ENCODE measurements at places on chromosomes 13 and 19.

DNA sequence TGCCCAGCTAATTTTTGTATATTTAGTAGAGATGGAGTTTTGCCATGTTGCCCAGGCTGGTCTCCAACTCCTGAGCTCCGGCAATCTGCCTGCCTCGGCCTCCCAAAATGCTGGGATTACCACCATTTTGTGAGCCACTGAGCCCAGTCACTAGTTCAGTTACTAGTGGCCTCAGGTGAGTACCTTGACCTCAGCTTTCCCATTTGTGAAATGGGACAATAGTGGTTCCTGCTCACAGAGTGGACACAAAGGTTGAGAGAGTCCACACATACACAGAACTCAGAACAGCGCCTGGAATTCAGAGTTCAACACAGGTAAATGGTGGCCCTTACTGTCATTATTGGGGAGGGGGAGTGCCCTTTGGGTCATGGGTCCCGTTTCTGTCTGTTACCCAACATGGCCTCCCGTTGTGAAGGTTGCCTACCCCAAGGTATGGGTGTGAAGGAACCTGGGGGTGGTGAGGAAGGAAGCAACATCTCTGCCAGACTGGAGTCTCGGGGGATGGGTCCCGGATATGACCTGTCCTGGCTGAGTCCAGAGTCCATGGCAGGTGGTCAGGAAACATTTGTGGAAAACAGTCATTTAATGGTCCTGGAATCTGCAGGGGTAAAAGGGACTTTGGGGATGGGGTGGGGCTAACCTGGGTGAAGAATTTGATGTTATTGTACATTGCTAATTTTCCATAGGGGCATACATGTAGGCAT, 11.7 kb upstream of the IRGC start:
- DNase-seq, result no peak

GRCh38 chr13:110758195-110758805, 44.8 kb downstream of the ING1 start:
- no peak for DNase-seq

DNA sequence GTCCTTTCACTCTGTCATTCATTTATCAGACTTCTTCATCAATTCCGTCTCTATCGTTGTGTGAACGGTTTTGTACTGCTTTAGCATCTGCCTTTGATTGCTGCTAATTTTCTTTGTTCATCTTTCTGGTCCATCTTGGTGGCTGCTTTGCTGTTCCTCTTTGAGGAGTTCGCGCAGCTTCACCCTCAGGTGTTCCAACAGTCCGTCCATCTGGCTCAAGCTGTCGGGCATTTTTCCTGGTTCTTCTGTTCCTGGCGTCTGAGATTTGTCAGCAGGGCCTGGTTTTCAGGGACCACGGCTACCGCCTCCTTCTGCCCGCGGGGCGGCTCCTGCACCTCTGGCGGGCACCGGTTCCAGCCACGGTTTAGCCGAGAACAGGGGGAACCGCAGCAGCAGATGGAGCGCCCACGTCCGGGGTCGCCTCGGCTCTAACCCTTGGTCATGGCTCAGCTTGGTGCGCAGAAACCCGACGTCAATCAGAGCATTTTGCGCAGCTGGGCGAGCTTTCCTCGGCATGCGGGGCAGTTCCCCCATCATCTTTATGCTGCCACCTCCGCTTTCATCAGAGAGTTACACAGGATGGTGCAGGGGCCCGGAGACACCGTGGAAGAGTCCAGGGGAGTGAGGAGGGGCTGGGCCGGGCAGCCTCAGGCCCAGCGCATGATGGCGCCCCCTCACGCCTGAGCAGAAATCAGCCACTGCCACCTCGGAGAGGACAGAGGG, 89.5 kb downstream of the ZNF100 start:
- DNase-seq, result no peak

GRCh38 chr19:2618611-2619010, 83.9 kb downstream of the GNG7 start:
- DNase-seq, result no peak

GRCh38 chr19:35055715-35056179, 14.2 kb downstream of the HPN start:
- DNase-seq, result peak; percentile 75

DNA sequence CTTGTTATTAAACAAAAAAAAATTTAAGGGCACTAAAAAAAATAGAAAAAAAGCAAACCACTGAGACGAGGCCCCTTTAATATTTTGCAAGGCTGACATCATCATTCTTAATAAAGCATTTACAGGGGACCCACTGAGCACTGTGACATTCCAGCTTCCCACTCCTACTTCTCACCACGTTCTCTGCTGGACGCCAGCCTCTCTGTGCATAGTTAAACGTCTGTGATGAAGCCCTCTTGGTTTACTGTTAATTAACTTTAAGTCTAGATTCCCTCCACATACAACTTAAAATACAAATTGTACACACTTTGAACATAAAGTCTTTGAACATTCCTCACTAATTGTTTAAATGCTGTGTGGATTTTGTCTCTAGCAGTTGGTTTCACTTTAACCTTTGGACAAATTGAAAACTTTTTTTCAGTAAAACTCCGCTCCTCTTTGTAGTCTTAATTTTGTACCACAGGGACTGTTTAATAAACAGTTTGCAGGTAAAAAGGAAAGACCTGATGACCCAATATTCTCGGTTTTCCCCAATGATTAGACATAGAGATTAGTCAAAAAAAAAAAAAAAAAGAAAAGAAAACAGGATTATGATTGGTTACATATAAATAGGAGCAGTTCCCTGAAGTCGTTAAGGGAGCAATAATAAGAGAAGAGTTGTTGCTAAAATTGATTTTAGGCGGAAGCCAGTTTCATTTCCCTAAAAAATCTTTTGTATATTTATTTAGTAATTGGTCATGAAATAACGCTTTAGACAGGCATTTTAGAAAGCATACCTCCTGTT, 219.8 kb downstream of the MZT1 start:
- DNase-seq, result no peak

DNA sequence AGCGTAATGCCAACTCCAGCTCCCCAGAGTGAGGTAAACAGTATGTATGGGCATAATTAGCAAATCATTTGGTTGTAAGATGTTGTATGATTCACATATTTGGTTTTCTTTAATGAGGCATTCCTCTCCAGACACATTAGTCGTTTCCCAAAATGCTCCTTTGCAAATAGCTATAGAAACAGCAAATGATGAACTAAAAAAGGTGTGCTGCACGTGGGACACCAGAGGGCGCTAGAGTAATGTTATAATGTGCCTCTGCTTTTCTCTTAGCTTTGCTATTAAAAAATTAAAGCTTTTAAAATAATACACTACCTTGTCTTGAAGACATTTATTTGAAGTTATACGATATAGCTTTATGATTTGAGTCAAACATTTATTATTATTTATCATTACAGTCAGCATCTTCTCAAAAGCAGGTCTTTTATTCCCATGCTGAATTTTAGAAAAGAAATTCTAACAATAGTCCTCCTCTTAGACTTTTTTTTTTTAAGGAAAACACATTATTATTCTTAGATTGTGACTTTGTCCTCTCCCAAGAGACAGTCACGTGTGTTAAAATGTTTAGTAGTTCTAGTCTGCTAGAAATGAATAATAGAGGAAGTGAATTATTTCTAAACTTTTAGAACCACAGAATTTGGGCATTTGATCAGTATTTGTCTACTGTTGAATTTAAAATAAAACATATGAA, 121.6 kb upstream of the FRY start:
- no peak for DNase-seq

GRCh38 chr13:111973605-111974340, 93.2 kb upstream of the SOX1 start:
- DNase-seq, result no peak

GRCh38 chr19:30810726-30811125, 438.5 kb downstream of the ZNF536 start:
- DNase-seq, result no peak

DNA sequence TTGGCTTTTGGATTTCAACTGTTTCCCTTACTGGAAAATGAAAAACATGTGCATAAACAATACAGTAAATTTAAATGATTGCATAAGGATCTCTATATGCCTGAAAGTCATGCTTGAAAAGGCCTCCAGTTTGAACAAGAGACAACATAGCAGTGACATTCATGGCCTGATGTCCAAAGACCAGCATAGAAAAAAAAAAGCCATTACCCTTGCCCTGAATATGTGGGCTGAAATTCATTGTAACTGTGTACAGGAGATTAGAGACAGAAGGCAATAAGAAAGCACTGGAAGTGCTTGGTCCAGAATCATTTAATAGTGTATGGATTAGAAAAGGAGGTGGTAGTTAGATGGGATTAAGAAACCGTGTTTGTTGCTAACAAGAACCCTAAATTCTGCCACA, 15.4 kb downstream of the MIR17HG start:
- DNase-seq, result no peak

GRCh38 chr13:102128216-102128810, 273.5 kb downstream of the FGF14 start:
- no peak for DNase-seq

DNA sequence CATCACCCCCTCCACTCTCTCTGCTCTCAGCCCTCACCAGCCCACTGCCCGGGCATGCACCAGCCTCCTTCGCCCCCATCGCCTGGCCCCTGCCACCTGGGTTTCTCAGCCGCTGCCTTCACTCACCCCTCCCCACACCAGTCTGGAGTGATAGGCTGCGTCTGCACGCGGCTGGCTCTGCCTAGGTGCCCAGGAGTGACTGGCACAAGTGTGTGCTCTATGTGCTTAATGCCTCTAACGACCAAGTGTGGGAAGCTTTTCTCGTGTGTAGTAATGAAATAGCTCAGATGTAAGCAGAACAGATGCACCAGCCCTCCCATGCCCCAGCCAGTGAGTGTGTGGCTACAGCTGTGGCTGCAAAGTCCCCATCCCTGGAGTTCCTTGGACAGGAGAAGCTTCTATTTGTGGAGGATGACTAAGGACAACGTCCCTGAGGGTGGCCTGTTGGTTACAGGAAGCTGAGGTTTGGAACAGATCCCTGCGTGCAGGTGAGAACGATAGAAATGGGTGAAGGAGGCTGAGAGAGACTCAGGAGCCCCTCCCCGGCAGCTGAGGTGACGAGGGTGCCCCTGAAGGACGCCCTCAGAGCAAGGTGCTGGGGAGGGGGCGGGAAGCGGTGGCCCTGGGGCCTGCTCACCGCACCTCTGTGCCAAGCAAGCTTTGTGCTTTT, 35.6 kb downstream of the ATP11A start:
- no peak for DNase-seq

- no peak for DNase-seq
These were observed 3.7 kb upstream of the C2CD4C start for GRCh38 chr19:412356-413355.

- peak; percentile 85 for DNase-seq
These were observed 565.1 kb downstream of the LIG4 start for GRCh38 chr13:107650081-107650701.

DNA sequence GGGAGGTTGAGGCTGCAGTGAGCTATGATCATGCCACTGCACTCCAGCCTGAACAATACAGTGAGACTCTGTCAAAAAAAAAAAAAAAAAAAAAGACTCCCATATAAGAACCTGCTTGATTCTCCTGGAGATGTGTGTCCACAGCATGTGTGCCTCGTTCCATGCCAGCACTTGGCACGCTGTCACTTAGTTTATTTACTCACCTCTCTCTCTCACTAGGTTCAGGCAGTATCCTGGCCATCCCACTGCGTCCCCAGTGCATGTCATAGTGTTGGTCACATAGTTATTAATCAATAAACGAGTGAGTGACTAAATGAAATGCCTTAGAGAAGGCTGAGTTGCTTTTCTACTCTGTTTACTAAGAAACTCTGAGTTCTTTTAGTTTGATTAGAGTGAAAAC, 79.1 kb upstream of the GPR12 start:
- no peak for DNase-seq

- DNase-seq, result peak; percentile 84
These were observed 55.8 kb upstream of the KCTD15 start for GRCh38 chr19:33740811-33741396.

DNA sequence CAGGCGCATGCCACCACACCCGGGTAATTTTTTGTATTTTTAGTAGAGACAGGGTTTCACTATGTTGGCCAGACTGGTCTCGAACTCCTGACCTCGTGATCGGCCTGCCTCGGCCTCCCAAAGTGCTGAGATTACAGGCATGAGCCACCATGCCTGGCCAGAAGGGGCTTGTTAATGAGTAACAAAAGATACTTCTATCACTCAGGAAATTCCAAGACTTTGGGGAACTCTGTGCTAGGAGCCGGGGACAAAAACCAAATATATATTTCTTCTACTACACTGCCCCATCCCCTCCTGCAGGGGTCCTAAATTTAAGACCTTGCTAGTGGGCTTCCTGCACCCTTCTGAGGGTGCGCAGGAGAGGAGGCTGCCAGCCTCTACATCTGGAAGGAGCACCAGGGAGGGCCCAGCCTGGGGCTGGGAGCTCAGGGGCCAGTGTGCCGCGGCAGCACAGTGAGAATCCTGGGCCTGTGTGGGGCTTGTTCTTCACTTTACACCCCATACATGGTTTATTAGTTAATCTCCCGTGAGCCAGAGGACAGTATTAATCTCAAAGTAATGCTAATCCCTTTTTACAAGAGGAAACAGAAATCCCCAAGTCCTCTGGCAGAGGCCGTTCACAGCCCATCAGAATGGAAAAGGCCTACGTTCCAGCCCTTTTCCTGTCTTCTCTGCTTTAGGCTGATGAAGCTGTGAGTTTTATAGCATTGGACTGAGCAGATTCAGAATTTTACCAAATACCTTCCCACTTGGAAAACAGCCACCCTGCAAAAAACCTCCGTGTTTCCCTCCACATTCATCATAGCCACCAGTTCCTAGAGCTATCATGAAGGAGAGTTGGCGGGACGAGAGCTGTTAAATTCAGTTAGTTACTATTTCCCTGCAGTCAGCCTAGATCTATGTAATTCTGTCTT, 44.4 kb upstream of the NPAS1 start:
- no peak for DNase-seq

Data from H1 (cell line).